ENCODE measurements at places on chromosomes 11 and 22. TPM values are rescaled to one million over a fixed set of nuclear protein-coding genes. Genes with fewer than 3 reads are reported as not detected.

DNA sequence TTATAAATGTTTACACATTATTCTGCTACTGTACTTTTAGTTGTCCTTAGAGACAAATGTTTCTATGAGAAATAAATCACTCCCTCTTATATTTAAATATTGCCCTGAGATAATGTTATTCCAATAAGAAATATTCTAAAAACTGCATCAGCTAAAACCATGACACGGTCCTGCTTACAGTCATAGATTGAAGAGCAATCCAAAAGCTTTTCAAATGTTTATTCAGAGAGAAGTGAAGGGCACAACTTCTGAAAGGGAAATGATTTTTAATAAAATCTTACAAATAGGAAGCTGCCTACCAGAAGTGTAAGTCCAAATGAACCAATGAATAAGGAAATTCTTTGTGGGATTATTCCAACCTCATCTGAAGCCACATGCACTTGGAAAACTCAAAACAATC is 49.2 kb downstream of the STK33 start:
- DNase-seq, result no peak

DNA sequence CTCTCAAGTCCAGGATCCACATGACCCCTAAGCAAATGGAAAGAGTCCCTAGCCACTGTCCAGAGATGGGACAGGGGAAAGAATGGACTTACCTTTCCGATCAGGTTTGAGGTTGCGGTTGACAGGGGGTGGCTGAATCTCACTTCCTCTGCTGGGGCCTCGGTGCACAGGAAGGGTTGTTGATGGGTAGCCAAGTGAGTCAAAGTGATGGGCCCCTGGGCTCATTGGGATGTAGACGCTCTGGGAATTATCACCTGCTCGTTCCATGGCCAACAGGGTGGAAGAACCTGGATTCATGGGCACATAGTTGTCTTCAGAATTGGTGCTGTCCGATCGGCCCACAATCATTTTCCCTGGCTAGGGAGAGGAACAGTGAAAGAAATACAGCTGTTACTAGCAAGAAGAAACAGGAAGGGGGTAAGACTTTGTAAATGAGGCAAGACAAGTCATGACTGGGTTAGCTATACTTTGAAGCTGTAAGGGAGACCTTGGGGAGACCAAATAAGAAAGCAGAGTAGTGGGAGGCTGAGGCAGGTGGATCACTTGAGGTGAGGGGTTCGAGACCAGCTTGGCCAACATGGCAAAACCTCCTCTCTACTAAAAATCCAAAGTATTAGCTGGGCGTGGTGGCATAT is 34.7 kb downstream of the USP35 start:
- no peak for DNase-seq

DNA sequence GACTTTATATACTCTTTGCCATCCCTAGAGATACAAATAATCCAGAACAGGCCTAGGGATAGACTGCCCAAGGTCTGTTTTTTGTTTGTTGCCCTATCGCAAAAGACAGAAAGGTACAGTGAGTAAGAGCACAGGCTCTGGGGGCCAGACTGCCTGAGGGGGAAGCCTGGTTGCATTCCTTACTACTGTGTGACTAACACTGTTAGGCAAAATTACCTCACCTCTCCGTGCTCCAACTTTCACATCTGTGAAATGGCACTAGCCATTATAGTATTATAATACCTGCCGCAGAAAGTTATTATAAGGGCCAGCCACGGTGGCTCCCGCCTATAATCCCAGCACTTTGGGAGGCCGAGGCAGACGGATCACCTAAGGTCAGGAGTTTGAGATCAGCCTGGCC is 14.5 kb downstream of the SLC35F2 start:
- DNase-seq, result no peak

Gene TSSK2
- not detected for total RNA-seq

Gene POTEH
- total RNA-seq, result not detected

- DNase-seq, result no peak
Measured at GRCh38 chr11:114430290-114430689, 9.0 kb upstream of the REXO2 start.

GRCh38 chr22:19868773-19869471 is 14.2 kb upstream of the GNB1L start:
- peak; percentile 11 for DNase-seq

DNA sequence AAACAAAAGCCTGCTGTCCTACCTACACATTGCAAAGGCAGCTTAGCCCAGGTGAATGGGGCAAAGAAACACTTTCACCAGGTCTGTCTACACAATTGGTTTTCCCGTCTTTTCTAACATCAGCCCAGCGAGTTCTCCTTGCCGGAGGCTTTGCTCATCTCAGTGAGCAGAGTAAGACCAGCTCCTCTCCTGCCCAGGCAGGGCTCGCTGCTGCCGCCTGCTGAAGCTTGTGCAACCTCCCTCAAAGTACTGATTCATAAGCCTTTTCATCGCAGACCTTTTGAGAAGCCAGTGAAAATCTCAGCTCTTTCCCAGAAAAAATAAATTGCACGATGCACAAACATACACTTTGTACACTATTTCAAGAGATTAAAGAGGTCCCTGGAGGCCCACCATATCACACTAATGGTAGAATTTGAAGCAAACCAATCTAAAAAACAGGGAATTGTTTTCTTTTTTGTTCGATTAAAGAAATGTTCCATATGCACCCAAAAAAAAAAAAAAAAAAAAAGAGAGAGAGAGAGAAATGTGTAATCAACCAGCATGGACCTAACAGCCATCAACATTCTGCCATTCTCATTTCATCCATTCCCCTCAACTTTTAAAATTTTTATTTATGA is 328.1 kb upstream of the MPPED2 start:
- peak; percentile 83 for DNase-seq

GRCh38 chr22:23226497-23226850 is 46.2 kb downstream of the BCR start:
- DNase-seq, result no peak

DNA sequence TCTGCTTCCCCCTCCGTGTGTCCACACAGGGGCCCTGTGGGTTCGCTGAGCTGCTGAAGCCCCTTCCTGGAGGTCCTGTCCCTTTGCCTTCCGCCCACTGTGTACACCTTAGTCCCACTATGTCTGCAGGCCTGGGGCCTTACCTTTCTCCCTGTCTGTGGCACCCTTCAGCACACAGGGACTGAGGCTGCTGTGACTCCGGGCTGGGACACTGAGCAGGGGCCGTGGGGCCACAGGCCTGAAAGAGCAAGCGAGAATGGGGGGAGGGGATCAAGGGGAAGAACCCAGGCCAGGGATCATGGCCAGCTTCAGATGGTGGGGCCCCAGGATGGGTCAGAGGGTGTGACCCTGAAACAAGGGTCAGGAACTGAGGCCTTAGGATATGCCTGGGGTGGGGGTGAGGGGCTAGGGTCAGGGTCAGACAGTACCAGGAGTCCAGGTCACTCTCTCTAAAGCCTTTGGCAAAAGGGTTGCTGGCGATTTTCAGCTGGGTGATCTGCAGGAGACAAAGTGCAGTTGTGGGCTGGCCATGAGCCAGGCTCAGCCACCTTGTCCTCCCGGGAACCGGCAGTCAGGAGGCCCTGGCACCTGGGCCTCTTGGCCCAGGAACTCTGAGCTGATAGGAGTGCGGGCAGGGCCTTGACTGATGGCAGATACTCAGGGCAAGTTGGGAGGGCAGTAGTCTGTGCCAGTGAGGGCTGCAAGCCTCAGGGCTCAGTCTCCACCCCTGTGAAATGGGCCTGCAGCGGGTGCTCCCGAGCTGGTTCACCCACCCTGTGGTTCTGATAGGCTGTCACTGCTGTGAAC is 2.6 kb upstream of the NUDT8 start:
- DNase-seq, result peak; percentile 9

DNA sequence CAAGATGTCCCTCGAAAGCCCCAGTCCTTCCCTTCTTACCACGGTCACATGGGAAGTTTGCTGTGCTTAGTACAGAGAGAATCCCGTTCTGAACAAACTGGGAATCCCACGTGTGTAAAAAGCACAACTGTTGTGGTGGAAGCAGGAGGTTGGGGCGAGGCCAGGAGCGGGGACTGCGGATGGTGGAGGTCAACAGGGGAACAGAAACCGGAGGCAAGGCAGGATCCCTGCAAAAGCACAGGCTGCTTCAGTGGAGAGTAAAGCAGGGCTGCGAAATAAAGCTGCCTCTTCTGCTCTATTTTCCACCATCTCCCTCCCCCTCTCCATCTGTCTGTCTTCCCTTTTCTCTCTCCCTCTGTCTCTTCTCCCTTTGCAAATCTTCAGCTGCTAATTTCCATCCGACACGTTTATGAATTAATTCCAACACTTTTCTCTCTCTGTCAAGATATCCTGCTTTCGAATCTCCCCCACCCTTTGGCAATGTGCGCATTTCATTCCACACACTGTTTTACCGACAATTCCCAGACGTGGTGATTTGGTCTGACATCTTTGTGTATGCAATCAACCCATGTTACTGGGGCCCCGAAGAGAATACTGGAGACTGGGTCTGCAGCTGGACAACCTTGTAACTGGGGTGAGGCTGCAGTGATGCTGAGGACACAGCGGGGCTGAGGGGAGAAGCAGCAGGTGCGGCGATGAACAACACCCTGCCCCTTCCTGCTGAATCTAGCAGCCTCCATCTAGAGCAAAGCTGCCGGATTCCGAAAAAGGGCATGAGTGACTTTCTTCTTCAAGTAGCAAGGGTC is 571.8 kb downstream of the OPCML start:
- DNase-seq, result no peak

Gene F2
- 0.73 TPM for total RNA-seq

Gene SCT
- 2.3 TPM for total RNA-seq

GRCh38 chr22:20016734-20017621 is at the start of gene ARVCF:
Gene ARVCF, minus strand, starts transcription at chr22:20016823. Its CDS starts 26,029 bp downstream, at chr22:19990794.
- DNase-seq, result peak; percentile 94

GRCh38 chr11:73469401-73469800 is 93.2 kb downstream of the RELT start:
- no peak for DNase-seq

- no peak for DNase-seq
Measured at GRCh38 chr22:46774253-46774979, 12.0 kb downstream of the TBC1D22A start.

GRCh38 chr11:69928121-69928520 is 108.9 kb upstream of the FGF3 start:
- peak; percentile 11 for DNase-seq

Gene CHADL
- 1.5 TPM for total RNA-seq

All from WTC11 (cell line).